Head of caudate nucleus (tissue), 42 donors: ENCODE measurements at places on chromosomes 5 and 9.

DNA sequence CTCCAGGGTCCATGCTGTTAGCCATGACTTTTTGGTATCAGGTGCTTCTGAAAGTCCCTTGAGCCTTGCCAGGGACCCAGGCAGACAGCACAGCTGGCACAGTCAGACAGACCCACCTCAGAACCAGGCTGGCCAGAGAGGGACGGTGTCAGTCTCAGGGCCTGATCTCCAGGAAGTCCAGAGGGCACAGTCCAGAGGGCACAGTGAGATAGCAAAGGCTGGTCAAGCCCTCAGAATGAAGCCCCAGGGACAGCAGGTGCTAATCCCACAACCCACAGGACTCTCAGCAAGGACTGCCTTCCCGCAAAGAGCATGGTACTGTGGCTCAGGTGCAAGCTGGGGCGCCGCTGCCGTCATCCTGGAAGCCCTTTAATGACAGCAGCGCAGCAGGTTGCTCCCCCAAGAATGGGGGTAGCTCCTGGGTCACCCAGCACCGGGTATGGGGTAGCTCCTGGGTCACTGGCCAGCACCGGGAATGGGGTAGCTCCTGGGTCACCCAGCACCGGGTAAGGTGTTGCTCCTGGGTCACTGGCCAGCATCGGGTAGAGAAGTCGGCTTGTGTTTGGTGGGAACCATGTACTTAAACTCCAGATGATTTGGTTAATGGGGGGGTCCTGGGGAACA, 105.6 kb upstream of the PHYKPL start:
- no peak for DNase-seq

DNA sequence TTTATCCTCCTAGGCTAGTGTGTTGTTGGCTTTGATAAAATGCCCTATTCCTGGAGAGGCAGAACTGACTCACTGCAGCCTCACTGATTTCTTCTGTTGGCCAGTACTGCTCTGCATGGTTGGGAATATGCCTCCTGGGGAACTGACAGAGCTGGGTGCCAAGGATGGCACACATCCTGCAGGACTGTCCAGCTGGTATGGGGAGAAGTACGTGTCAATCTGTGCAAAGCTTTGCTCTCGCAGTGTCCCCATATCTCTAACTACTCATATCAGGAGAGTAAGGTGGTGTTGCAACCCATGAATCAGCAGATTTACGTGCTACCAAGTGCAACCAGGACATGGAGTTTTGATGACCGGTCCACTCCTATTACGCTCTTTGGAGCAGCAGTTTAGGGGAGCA, 74.7 kb downstream of the TEK start:
- no peak for DNase-seq

- no peak for DNase-seq
These were observed 29.5 kb downstream of the NPR3 start for GRCh38 chr5:32740651-32741050.

GRCh38 chr5:59749782-59750520, 143.6 kb downstream of the PDE4D start:
- DNase-seq = no peak

- no peak for DNase-seq
These were observed 5.6 kb downstream of the PRRX2 start for GRCh38 chr9:129671065-129671464.

- DNase-seq = no peak
These were observed 282.3 kb upstream of the TUT7 start for GRCh38 chr9:86636519-86636918.

- DNase-seq = no peak
These were observed 214.0 kb downstream of the ENC1 start for GRCh38 chr5:74426506-74426905.

GRCh38 chr9:32886021-32886420, 102.7 kb downstream of the TMEM215 start:
- DNase-seq = no peak

DNA sequence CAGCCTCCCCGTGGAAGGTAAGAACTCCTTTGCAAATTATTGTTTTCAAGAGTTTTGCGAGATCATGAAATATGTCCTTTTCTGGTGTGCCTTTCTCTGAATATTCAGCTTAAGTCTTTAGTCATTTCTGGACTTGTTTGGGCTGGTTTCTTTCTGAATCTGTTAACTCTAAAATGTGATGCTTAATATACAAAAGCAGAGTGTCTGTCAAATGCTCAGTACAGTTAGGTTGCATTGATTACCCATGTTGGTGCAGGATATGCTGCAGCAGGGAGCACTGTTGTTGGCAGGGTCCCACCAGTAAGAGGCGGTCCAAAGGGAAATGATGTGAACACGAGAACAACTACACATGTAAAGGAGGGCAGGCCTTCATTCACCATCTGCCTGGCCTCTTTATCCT, 47.7 kb downstream of the SPTAN1 start:
- DNase-seq = no peak

- DNase-seq = no peak
These were observed 101.2 kb downstream of the MSX2 start for GRCh38 chr5:174825587-174825986.

DNA sequence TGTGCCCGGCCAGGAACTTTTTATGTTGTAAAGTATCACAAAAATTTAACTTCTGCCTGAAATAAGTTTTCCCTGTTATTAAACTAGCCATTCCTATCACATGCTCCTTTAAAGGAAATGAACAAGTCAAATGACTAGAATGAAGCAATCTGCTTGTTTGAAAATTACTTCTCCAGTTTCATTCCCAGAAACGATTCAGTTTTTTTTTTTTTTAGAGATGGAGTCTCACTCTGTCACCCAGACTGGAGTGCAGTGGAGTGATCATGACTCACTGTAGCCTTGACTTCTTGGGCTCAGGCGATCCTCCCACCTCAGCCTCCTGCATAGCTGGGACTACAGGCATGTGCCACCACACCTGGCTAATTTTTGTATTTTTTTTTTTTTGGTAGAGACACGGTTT, 13.3 kb upstream of the GNG10 start:
- DNase-seq = no peak

GRCh38 chr5:77718934-77719610, 57.1 kb downstream of the TBCA start:
- no peak for DNase-seq

DNA sequence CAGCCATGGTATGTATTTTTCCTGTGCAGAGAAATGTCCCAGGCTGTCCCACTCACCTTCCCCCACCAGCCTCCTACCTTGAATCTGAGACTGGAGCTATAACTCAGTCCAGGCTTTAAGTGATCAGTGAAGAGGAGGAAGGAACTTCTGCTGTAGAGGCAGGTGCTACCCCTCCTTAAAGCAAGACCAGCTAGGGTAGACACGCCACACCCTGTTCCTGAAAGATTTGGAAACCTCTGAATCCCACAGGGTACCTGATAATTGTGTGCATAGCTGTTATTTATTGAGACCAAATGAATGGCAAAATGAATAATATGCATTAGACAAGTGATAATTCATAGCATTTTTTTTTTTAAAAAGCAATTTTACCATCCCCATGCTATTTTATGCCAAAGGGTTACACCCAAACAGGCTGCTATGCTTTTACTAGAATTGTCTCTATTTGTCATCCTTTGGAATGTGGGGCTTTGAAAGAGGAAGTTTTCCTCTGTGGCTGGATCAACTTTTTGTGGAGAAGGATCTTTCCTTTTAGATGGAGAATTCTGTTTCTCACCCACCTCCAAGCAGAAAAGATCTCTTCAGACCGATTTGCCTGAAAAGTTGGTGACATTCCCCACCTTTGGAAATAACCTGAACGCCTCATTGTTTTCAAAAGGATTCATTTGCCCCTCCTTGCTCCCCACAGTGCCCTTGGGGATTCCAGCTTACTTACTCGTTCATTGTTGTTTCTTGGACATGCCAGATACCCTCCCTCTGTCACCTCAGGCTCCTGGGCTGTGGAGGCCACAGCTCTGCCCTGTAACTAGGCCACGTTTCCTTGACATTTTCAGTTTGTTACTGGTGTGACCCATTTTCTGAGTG, 248.7 kb downstream of the NR3C1 start:
- no peak for DNase-seq

DNA sequence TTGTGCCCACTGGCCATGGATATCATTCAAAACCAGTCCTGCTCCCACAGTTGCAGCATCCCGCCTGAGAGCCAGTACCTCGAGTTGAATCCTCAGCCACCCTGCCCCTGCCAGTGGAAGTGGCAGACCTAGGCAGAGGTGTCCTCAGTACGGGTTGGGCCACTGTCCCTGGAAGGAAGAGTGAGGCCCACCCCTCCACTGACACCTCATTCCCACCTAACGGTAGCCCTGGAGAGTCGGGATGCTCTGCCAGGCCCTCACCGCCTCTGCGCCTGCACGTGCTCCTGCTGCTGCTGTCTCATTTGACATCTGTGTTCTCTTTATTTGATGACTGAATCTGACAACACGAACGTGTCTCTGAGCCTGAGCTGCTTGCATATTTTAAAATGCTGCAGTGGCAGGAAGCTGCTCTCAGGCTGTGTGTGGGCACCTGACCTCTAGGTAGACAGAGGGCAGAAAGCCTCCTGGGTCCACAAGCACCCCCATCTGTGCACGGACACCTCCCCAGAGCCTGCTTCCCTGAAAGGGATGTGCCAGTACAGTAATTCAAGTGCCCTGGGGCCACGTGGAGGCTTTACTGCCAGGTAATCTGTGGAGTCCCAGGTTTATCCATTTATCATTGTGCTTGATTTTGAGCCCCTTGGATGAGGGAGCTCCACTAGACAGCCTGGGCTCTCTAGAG, 194.7 kb downstream of the CACNA1B start:
- no peak for DNase-seq

- no peak for DNase-seq
These were observed 274.9 kb downstream of the AUH start for GRCh38 chr9:91086657-91087461.

GRCh38 chr9:77170991-77171699, 6.2 kb upstream of the VPS13A start:
- DNase-seq = no peak
